ENCODE measurements at places on chromosomes 13 and 19.

DNA sequence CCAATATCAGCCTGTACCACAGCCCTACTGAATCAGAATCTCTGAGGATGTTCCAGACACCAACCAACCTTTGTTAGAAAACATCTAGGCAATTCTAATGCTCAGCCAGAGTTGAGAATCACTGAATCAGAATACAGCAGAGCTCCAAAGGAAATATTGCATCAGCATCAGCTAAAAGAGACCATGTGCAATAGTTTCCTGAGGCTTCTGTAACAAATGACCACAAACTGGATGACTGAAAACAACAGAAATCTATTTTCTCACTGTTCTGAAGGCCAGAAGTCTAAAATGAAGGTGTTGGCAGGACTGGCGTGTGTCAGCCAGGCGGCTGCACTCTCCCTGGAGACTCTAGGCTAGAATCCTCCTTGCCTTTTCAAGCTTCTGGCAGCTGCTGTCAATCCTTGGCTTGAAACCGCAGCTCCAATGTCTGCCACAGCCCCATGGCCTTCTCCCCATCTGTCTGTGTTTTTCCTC is 1.2 kb upstream of the DCT start:
- no peak overlapping the region for H3K4me3 ChIP-seq
- H3K27ac ChIP-seq: no peak overlapping the region
- DNase-seq: no peak
- H3K4me1 ChIP-seq: peaks cover 3% of the 10 kb centered on the region
- no peaks in the 10 kb centered on the region for H3K27me3 ChIP-seq

DNA sequence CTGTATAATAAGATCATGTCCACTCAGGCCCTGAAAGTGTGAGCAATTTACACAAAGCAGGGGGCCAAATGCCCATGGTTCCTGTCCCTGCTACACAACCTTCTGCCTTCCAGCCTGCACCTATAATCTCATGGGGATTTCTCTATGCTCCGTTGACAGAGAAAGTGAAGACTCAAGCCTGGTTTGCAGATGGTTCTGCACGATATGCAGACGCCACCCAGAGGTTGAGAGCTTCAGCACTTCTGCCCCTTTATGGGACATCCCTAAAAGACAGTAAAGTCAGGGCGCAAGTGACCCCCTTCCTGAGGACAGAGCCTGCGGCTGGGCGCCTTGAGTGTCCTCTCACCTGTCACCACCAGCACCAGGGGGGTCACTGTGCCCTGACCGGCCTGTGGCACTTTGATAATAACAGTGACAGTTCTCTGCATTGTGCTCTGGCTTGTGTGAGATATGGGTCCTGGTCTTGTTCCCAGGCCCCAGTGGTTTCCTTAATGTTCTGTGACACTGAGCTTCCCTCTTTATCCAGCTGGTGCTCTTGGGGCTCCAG is 15.1 kb downstream of the LILRA5 start:
- no peaks in the 10 kb centered on the region for H3K36me3 ChIP-seq
- DNase-seq: no peak
- no peak overlapping the region for H3K27ac ChIP-seq
- no peak overlapping the region for H3K4me3 ChIP-seq
- H3K27me3 ChIP-seq: peaks cover 9% of the 10 kb centered on the region

GRCh38 chr13:110230661-110231347 is 76.2 kb downstream of the COL4A1 start:
- peaks cover 15% of the 10 kb centered on the region for H3K27me3 ChIP-seq
- no peak for DNase-seq
- H3K36me3 ChIP-seq: no peaks in the 10 kb centered on the region
- no peak overlapping the region for H3K27ac ChIP-seq
- H3K4me1 ChIP-seq: no peaks in the 10 kb centered on the region
- H3K4me3 ChIP-seq: no peak overlapping the region

- no peaks in the 10 kb centered on the region for H3K4me1 ChIP-seq
- no peak for DNase-seq
- peaks cover 3% of the 10 kb centered on the region for H3K27me3 ChIP-seq
- no peak overlapping the region for H3K4me3 ChIP-seq
Measured at GRCh38 chr19:7265963-7266362, 28.3 kb downstream of the INSR start.

GRCh38 chr13:62168891-62169290 is 753.2 kb upstream of the PCDH20 start:
- H3K4me3 ChIP-seq: no peak overlapping the region
- no peak for DNase-seq
- H3K27me3 ChIP-seq: no peaks in the 10 kb centered on the region
- H3K4me1 ChIP-seq: no peaks in the 10 kb centered on the region
- H3K36me3 ChIP-seq: no peaks in the 10 kb centered on the region

DNA sequence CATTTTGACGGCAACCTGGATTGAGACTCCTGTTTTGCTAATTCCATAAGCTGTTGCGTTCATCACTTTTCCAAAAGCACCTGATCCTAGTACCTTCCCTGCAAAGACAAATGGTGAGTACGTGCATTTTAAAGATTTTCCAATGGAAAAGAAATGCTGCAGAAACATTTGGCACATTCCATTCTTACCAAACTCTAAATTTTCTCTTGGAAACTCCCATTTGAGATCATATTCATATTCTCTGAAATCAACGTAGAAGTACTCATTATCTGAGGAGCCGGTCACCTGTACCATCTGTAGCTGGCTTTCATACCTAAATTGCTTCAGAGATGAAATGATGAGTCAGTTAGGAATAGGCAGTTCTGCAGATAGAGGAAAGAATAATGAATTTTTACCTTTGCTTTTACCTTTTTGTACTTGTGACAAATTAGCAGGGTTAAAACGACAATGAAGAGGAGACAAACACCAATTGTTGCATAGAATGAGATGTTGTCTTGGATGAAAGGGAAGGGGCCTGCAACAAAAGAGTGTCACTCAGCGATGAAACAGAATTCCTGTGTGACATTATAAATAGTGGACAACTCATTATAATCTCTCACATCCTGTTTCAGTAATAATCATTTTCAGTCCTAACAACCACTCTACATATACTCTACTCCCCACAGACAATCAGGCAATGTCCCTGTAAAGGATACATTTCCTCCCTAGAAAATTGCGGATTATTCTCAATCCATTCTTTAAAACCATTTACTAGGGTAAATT is 45.6 kb upstream of the URAD start:
- H3K36me3 ChIP-seq: no peaks in the 10 kb centered on the region
- H3K27ac ChIP-seq: no peak overlapping the region
- H3K4me3 ChIP-seq: no peak overlapping the region
- DNase-seq: no peak
- peaks cover 12% of the 10 kb centered on the region for H3K4me1 ChIP-seq

DNA sequence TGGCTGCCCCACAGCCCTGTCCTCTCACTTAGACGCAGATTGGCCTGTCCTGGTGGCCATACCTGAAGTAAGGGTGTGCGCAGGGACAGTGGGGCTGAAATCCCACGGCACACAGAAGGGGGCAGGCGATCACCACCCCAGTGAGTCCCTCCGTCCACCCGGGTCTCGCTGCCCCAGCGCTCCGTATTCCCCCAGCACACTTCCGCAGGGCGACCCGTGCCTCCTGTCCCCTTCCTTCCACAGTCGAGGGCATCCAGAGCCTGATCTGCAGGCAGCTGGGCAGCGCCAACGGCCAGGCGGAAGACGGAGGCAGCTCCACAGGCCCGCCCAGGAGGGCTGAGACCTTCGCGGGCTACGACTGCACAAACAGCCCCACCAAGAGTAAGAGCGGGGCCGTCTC is 25.3 kb downstream of the PEX11G start:
- H3K4me3 ChIP-seq: no peak overlapping the region
- H3K4me1 ChIP-seq: no peaks in the 10 kb centered on the region
- no peak for DNase-seq
- H3K27me3 ChIP-seq: no peaks in the 10 kb centered on the region
- H3K36me3 ChIP-seq: peaks cover 6% of the 10 kb centered on the region

DNA sequence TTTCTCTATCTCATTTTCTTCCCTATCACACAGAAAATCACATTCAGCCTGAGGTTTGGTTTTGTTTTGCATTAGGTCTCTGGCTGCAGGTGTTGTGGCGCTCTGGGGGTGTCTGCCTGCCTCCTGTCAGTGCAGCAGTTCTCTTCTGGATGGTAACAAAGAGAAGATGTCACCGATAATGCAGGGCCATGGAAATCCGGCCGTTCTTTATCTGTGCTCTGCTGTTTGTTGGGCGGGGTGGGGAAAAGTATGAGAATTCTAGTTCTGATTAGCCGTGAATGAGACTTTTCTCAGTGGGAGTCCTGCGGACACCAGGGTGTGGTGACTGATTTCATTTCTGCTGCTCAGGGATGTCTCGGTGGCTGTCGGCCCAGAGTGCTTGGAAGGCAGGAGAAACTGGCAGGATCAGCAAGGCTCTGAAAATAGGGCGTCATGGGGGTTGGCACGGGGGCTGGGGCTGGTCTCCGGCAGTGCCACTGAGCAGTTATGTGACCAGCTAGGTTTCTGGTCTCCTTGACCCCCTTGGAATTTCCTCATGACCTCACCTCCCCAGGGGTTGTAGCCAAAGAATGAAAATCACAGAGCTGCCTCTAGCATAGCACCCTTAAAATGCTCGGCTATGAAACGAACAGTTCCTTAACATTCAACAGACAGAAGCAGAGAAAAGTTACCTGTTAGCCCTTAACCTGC is 5.0 kb downstream of the RNF113B start:
- H3K27ac ChIP-seq: no peak overlapping the region
- H3K4me1 ChIP-seq: no peaks in the 10 kb centered on the region
- H3K36me3 ChIP-seq: no peaks in the 10 kb centered on the region
- no peak for DNase-seq

GRCh38 chr13:113028336-113029060 is 59.5 kb downstream of the MCF2L start:
- no peaks in the 10 kb centered on the region for H3K36me3 ChIP-seq
- no peak for DNase-seq
- no peaks in the 10 kb centered on the region for H3K27me3 ChIP-seq
- H3K27ac ChIP-seq: no peak overlapping the region
- H3K4me3 ChIP-seq: no peak overlapping the region

GRCh38 chr13:65971541-65971940 is 1258.6 kb downstream of the PCDH9 start:
- DNase-seq: no peak
- no peaks in the 10 kb centered on the region for H3K27me3 ChIP-seq
- no peaks in the 10 kb centered on the region for H3K4me1 ChIP-seq
- H3K27ac ChIP-seq: no peak overlapping the region

- no peak overlapping the region for H3K27ac ChIP-seq
- no peak for DNase-seq
- H3K27me3 ChIP-seq: no peaks in the 10 kb centered on the region
- peaks cover 1% of the 10 kb centered on the region for H3K4me1 ChIP-seq
Measured at GRCh38 chr13:41434831-41435520, 22.4 kb upstream of the RGCC start.

GRCh38 chr13:91571681-91572080 is 173.3 kb downstream of the GPC5 start:
- H3K27me3 ChIP-seq: no peaks in the 10 kb centered on the region
- DNase-seq: no peak
- no peaks in the 10 kb centered on the region for H3K36me3 ChIP-seq
- no peaks in the 10 kb centered on the region for H3K4me1 ChIP-seq
- H3K4me3 ChIP-seq: no peak overlapping the region

- no peak for DNase-seq
Measured at GRCh38 chr13:100069278-100069677, 19.6 kb upstream of the PCCA start.

- no peaks in the 10 kb centered on the region for H3K36me3 ChIP-seq
- DNase-seq: no peak
- peaks cover 6% of the 10 kb centered on the region for H3K4me1 ChIP-seq
Measured at GRCh38 chr13:28624707-28625432, 34.1 kb upstream of the POMP start.

DNA sequence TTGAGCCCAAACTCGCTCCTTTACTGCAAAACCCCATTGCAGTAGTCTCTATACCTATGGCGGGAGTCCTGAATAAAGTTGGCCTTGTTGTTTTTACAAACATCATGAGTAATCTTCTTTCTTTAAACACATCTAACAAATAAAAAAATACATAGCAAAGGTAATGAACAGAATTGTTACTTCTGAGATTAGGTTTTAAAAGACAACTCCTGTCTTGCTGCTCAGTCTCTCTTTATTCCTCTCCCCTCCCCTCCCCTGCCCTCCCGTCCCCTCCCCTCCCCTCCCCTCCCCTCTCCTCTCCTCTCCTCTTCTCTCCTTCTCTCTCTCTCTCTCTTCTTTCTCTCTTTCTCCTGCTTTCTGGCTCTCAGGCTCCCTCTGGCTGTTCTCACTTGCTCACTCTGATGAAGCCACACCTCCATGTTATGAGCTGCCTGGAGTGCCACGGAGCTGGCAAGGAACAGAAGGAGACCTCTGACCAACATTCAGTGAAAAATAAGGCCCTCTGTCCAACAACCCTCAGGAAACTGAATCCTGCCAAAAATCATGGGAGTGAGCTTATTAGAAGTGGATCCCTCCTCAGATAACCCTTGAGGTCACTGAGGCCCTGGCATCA is 300.7 kb upstream of the MIR17HG start:
- DNase-seq: no peak
- H3K4me3 ChIP-seq: no peak overlapping the region
- no peaks in the 10 kb centered on the region for H3K4me1 ChIP-seq
- no peak overlapping the region for H3K27ac ChIP-seq

GRCh38 chr13:44174769-44175425 is 198.7 kb upstream of the SERP2 start:
- no peak overlapping the region for H3K4me3 ChIP-seq
- H3K4me1 ChIP-seq: no peaks in the 10 kb centered on the region
- H3K36me3 ChIP-seq: no peaks in the 10 kb centered on the region

All from activated naive CD8-positive, alpha-beta T cell treated with anti-CD3 and anti-CD28 coated beads, Interleukin-2, amount 10 ng/mL, durations not matched to agents 7 days and 5 days (primary cell).